ENCODE measurements at places on chromosomes 6 and 20.

DNA sequence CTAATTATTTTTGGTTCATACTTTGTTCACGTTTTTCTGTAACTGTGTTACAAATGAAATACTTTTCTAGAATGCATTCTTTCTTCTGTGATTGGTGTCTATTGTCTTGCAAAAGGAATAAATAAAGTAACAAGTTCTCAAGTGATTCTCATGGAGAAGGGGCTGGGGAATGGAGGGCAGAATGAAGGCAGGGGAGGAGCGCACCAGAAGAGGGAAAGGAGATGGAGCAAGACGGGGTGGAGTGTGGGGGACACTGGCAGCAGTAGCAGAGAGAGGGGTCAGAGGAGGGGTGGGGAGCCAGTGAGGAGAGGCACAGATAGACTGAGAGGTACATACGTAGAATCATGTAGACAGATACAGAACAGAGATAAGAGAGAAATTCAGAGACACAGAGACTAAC lies 136.5 kb downstream of the CARMIL1 start:
- no peak for DNase-seq

GRCh38 chr6:149864578-149865535 lies 698 bp upstream of the LRP11 start:
- DNase-seq: no peak

DNA sequence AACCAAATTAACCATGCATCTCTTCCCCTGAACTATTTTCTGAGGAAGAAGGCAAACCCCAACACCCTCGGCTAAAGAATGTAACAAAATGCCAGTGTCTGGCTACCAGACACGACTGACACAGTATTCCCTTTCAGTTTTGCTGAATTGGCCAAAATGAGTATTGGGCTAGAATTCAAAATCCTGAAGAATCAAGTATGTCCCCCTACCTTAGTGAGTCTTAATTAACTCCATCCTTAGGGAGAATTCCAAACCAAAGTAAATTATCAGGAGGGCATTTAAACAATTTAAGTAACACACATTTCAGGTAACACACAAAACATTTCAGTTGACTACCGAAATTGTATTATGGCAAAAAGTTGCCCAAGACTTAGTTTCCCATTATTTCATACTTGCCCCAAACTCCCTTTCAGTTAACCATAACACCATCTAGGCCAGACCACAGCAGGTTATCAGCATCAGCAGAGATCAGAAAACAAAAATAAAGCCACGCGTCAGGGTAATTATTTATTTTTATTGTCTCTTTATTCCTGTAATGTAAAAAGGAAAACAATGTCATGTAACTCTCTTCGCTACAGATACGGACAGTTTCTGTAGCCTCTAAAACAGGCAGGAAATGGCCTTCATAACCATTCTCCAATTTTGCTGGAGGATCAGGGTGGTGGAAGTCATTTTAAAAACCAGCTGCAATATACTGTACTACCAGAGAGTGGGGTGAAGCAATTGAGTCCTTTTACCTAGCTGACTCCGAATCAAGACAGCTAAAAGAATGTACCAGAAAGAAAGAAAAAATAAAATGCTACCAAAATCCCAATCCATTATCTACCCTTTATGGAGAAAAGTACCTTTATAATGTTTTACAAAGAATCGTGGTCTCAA lies 1.9 kb downstream of the SNX5 start:
- DNase-seq: no peak

GRCh38 chr6:83463886-83464285 lies 33.0 kb upstream of the ME1 start:
- no peak for DNase-seq

DNA sequence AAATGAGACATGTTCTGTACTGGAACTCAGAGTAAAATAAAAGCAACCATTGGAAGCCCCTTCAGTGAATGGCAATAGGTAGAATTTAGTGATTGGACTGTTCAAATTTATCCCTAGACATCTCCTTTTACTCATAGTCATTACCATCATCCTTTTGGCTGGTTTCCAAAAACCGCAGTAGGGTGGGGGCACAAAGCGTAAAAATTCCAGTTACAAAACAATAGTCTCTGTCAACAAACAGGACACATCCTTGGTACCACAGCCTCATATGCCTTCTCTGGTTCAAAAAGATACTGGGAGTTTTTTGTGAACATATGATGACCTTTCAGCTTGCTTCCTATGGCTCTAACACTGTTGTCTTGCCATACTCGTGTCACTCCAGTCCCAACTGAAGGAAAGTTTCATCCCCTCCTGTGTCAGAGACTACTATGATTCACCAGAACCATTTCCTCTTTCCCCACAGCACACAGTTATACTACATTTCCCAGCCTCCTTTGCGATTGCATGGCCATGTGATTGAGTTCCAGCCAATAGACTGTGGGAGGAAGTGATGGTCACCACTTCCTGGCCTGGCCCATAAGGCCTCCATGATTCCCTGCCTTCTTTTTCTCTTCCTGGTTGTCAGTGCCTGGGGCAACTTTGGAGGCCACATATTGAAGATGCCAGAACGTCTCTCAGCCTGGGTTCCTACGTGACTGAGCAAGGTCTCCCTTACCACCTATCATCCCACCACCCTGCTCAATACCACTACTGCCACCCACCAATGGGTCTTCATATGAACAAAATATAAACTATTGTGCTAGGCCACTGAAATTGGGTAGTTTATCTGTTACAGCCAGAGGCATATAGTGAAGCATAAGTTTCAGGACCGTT lies 162.4 kb downstream of the ID4 start:
- DNase-seq: no peak

- DNase-seq: no peak
Measured at GRCh38 chr6:146153040-146153758, 124.3 kb downstream of the GRM1 start.

DNA sequence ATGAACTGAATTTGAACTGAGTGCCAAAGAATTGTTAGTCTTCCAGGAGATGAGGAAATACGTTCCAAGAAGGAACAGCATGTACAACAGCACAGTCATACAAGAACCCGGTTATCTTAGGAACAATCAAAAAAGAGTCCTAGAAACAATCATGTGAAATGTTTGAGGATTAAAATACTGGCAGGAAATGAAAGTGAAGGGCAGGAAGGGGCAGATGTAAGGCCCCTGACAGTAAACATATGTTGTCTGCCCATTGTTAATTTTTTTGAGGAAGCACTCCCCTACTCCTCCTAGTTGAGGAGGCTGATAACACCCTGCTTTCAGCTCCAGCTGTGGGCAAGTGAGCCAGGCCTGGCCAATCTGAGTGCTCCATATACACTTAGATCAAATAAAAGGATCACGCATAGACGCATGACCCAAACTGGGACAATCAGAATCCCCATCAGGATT lies 220.9 kb downstream of the HACE1 start:
- no peak for DNase-seq

DNA sequence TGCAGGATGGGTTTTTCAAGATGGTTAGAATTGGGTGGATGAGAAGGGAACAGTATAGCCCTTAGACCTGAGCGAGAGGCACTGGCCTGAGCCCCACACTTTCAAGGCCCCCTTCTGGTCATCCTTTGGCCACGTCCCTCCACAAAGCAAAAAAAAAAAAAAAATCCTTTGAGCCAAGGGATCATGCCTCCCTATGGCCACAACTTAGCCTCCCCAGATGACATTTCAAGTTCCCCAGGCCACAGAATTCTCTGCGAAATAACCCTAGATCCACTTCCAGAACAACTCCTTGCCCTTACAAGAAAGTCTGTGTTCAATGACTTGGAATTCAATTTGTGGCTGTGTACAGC lies 30.4 kb downstream of the ELOVL2 start:
- DNase-seq: no peak

- no peak for DNase-seq
Measured at GRCh38 chr20:6864740-6865139, 97.3 kb downstream of the BMP2 start.

DNA sequence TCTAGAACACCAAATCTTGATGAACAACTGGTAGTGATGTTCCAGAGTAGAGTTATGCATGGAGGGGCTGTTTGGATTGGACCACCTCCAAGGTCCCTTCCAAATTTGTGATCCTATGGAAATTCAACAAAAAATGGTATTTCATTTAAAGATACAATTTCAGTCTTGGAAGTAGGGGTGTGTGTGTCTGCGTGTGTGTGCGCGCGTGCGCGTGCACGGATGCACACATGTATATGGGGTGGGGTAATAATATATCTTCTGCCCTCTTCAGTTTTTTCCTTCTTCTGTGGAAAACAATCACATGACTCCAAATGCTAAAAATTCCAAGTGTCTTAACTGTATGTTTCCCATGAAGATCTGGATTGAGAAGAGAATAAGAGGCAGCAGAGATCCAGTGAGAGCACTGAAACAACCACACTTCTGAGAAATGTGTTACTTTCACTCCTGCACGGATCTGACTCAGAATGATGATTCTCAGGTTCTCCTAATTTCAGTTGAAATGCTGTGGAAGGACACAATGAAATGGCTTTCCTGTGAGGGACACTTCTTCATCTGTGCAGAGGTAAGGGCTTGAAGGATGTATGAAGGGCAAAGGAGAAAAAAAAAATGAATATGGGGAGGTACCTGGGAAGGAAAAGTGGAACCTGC lies 10.6 kb upstream of the IL17F start:
- DNase-seq: no peak

- no peak for DNase-seq
Measured at GRCh38 chr6:12068899-12069557, 56.9 kb downstream of the HIVEP1 start.
